Parietal lobe (tissue), 2 donors: ENCODE measurements at places on chromosomes 2 and 18. TPM values are rescaled to one million over a fixed set of nuclear protein-coding genes. Genes with fewer than 3 reads are reported as not detected.

Gene KLF7
- total RNA-seq, result 87.0 TPM

Gene ESPNL
- total RNA-seq, result not detected

Gene MC4R
- 1.3 TPM for total RNA-seq

Gene CMPK2
- total RNA-seq, result 8.1 TPM

Gene STAM2
- total RNA-seq, result 73.2 TPM

Gene LYG2
- total RNA-seq, result not detected

Gene OR6B2
- total RNA-seq, result not detected

Gene MROH2A
- not detected for total RNA-seq

Gene RBMS1
- total RNA-seq, result 13.8 TPM

Gene ATP6V1B1
- total RNA-seq, result not detected

Gene REG3G
- not detected for total RNA-seq

Gene SOX11
- total RNA-seq, result 417 TPM

Gene IL1A
- not detected for total RNA-seq

Gene GRP
- 18.5 TPM for total RNA-seq

Gene MOGAT1
- total RNA-seq, result not detected

Gene EEF1B2
- 376 TPM for total RNA-seq

Gene DSG4
- not detected for total RNA-seq

Gene CCDC93
- 82.3 TPM for total RNA-seq

Gene GDF7
- 0.31 TPM for total RNA-seq

Gene FSIP2
- 11.0 TPM for total RNA-seq

Gene NOL4
- 160 TPM for total RNA-seq

Gene CXCR1
- 0.31 TPM for total RNA-seq

Gene IL36B
- total RNA-seq, result not detected

Gene HOXD11
- not detected for total RNA-seq

Gene SULT1C2
- total RNA-seq, result 0.31 TPM

Gene SPIRE1
- total RNA-seq, result 163 TPM

Gene SP140
- total RNA-seq, result 1.9 TPM
